ENCODE measurements at places on chromosomes 6 and 20.
A peak's percentile ranks its signal among the peaks of the same experiment; 100 is the strongest.

DNA sequence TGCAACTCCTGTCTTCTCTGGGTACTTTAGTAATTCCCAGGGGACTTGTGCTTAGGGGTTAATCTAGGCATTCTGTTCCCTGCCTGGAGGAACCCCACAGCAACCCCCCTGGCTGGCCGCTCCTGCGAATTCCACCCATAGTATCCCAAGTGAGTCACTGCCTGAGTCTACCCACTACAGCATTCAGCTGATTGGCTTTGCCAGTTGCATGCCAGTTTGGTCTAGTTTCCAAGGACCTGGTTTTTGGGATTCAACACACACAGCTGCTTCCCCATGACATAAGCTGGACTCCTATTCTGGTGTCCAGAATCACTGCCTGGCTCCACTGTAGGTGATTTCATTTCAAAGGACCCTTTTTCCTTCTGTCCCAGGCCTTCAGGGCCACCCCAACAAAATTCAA is 40.3 kb downstream of the PLCG1 start:
- no peak for DNase-seq

GRCh38 chr6:14337152-14337551 is 219.6 kb downstream of the CD83 start:
- DNase-seq, result no peak

- DNase-seq, result peak; percentile 72
Observed at GRCh38 chr6:110875548-110876169, 1.1 kb downstream of the AMD1 start.

DNA sequence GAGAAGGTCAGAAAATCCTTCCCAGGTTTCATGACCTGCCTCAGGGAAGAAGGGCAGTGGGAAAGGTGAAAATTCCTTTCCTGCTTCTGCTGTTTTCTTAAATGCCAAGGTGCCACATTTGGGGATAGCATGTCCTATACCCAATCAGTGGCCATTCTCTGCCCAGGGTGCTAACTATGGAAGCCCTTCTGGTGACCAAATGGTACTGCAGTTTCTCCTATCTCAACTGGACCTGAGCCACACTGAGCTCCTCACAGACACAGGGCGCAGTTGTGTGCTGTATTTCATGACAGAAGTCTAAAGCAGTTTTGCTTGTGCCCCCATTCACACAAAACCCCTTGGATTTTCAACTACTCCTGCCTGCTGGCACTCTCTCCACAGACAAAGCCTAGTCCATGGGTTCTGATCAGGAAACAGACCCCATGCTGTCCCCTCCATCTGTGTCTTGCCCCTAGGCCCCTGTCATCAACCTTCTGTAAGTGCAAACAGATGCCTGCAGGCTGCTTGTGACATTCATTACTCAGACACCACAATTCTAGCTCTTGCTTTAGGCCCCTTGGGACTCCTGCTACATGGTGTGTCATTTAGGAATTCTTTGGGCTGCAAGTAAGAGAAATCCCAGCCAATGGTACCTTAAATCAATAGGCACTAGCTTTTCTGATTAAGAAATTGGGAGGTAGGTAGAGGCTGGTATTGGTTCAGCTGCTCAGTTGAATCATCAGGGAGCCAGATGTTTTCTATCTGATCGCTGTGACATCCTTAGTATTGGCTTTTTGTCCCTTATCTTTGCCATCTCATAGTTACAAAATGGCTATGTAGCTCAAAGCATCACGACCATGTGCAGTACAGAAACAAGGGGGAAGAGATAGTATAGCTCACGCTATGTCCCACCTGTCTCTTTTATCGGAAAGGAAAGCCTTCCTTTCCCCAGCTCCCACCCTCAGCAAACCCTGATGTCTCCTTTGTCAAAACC is 147.8 kb downstream of the CD83 start:
- DNase-seq, result no peak

- DNase-seq, result no peak
Observed at GRCh38 chr6:157014871-157015270, 237.7 kb downstream of the ARID1B start.

GRCh38 chr20:58241766-58242465 is 13.5 kb upstream of the ANKRD60 start:
- no peak for DNase-seq

GRCh38 chr6:142740449-142740848 is 204.5 kb downstream of the HIVEP2 start:
- DNase-seq, result no peak

- DNase-seq, result no peak
Observed at GRCh38 chr20:14498772-14499171, 161.4 kb upstream of the FLRT3 start.

GRCh38 chr6:96675597-96675996 is 112.7 kb downstream of the FHL5 start:
- no peak for DNase-seq

GRCh38 chr20:24572862-24573261 is 103.4 kb downstream of the SYNDIG1 start:
- DNase-seq, result no peak

- no peak for DNase-seq
Observed at GRCh38 chr20:22088882-22089281, 383.4 kb downstream of the PAX1 start.

DNA sequence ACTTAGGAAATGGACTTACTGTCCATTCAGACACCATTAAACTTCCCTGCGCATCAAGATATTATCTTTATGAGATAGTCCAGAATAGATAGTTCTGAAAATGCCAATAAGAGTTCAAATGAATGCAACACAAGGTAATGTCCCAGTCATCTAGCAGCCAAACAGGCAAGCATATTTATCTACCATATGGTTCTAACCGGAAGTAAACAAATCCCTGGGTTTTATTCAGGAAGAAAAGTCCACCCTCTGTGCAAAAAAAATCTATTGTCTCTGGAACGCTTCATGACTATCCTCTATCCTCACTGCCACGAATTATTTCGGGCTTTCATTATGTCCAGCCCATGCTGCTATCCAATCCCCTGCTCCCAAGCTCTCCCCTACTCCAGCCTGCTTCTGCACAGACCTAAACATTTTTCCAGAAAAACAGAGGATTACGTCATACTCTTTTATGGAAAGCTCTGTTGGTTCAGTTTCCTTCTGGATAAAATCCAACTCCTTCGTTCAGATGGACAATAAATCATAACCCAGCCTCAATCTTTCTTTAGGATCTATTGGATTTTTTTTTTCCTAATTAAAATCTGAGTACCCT is 11.4 kb downstream of the PPIL6 start:
- no peak for DNase-seq

GRCh38 chr20:25083141-25083772 is 1.3 kb upstream of the VSX1 start:
- no peak for DNase-seq

GRCh38 chr6:143843677-143843999 is 500 bp downstream of the LTV1 start:
- no peak for DNase-seq

GRCh38 chr20:58097429-58097828 is 131.0 kb downstream of the ANKRD60 start:
- DNase-seq, result no peak

DNA sequence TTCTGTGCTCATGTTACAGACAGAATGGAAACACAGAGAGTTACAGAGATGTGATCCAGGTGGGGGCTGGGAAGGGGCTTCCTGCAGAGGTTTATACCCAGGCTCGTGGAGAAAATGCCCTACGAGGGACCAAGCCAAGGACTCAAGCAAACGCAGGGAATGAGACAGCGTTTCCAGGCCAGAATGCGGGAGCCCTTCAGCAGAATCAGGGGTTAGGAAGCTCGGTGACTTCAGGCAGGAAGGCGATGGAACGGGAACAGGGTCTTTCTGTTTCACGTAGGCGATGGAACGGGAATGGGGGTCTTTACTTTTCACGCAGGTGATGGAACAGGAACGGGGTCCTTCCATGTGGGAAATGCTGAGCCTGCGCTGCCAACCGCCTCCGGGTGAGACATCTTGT is 82.6 kb downstream of the THBS2 start:
- no peak for DNase-seq

GRCh38 chr6:14984519-14984853 is 261.4 kb upstream of the JARID2 start:
- DNase-seq, result no peak

GRCh38 chr6:31582230-31582643 is at the start of gene LTB:
TSS of gene LTB (minus strand) at chr6:31582424. CDS start at chr6:31582417, 7 bp downstream.
- no peak for DNase-seq
